ENCODE measurements at places on chromosomes 3 and 15.

- DNase-seq: no peak
Observed at GRCh38 chr3:194928227-194928626, 242.5 kb downstream of the FAM43A start.

GRCh38 chr15:70699890-70700289 lies 63.5 kb downstream of the UACA start:
- no peak for DNase-seq

DNA sequence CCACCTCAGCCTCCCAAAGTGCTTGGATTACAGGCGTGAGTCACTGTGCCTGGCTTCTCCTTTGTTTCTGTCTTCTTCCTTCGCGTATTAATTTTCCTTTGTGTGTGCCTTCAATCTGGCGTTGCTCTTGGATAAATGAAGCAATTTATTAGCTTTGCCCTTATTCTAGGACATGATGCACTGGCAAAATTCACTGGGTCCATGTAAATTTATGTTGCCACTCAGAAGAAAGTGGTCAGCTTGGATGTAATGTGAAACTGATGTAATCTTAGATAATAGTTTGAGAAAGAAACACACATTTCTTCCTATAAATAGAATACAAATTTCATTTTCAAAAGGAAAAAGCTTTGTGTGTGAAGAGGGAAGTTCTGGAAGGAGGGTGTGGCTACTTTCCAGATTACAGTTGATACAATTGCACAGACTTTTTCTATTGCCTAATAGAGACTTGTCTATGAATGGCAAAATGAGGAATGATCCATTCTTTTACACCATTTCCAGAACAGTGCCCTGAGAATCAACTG lies 23.3 kb upstream of the ATP1B3 start:
- no peak for DNase-seq

DNA sequence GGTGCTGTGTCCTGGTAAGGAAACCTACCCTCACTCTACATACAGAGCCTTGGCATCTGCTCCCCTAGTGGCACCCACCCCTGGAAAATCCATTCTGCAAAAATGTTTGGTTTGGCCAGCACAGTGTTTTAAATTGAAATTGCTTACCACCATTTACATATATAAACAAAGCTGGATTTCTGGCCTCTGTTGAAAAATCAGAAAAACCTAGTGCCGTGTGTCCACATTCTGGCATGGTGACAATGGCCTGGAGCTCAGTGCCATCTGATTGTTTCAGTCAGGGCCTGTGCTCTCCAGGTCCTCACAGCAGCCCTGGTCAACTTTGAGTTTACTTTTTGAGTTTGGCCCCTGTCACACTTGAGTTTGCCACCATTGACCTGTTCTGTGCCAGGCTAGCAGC lies 2.9 kb upstream of the IL17RC start:
- DNase-seq: no peak

GRCh38 chr15:76626611-76627010 lies 278.5 kb downstream of the SCAPER start:
- DNase-seq: no peak

DNA sequence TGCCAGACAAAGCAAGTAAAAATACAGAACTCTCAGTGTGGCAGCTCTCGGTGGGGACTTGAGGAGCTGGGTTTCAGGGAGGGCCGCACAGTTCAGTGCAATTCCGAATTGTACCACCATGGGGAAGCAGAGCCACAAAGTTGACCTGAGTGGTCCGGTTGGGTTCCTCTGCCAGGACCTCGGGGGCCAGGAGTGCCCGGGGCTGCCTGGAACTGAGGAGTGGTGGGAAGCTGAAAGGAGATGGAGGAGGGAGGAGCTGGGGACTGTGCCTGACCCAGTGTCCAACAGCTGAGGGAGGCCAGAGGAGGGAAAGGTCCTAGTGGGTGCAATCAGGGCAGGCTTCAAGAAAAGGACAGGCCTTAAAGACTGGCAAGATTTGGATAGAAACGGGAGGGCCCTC lies 32.2 kb upstream of the TRH start:
- peak; percentile 82 for DNase-seq

GRCh38 chr15:79474252-79474651 lies 42.1 kb downstream of the MINAR1 start:
- DNase-seq: no peak

GRCh38 chr3:147906285-147906684 lies 497.1 kb downstream of the ZIC1 start:
- no peak for DNase-seq

DNA sequence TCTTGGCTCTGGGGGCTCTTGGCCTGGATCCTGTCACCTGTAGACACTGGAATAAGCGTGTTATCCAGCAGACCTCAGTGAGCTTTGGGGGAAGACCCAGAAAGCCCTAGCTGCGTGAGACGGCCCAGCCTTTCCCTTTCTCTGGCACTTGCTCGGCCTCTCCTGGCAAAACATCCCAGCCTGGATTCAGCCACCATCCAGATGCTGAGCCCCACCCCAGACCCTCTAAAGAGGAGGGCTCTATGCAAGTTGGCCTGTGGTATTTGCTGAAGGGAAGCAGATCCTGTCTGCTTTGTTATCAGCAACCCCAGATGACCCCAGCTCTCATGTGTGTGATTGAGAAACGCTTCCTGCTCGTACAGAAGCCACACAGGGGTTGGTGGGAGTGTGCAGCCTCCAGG lies 267.2 kb downstream of the FAM43A start:
- DNase-seq: no peak

GRCh38 chr3:56389183-56389830 lies 79.0 kb downstream of the ERC2 start:
- DNase-seq: no peak

DNA sequence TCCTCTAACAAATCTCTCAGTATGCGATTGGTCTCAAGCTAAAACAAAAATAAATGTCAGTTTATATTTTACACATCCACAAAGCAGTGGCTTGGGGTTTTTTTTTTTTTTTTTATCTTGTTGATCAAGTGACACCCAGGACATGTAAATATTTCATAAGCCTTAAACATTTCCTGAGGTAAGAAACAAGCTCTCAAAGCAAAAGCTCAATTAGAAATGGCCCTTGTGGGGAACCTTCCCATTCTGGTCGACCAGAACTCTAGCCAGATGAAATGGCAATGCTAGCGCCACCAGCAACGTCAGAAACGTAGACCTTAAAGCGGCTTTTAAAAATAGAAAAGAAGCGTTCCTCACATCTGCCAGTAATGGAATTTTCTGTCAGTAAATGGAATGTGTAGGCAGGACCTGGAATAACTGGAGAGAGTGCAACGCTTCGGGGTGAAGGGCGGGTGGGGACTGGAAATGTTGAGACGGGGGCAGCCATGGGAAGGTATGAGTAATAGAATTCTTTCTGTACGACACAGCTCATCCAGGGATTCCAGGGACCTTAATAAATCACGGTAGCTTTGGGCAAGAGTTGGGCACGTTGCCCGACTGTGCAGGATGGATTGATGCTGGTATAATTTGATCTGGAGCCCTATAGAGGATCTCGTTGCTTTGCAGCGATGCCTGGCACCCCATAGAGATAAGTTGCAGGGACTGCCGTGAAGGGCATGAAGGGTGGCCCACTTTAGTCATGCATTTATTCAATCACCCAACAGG lies 44.4 kb downstream of the BTD start:
- DNase-seq: no peak

DNA sequence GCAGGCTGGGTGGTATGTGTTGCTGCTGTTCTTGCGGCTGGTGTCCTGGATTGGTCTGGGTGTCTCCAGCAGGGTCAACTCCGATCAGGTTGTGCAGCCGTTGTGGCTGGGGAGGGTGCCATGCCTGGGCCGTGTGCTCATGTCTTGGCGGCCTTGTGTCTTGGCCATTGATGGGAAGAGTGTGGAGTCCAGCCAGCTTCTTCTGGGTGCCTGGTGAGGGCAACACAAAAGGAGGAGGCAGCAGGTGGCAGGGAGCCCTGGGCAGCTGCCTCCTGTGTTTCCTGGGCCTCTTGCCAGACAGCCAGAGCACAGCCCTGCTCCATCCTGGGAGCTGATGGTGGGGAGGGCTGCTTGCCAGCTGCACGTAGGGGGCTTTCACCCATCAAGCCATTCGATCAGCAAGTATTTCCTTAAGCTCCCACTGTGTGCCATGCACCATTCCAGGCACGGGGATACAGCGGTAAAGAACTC lies 4.3 kb downstream of the CHAC1 start:
- DNase-seq: no peak

GRCh38 chr3:52091586-52092270 lies 35.4 kb upstream of the DUSP7 start:
- no peak for DNase-seq

- DNase-seq: no peak
Observed at GRCh38 chr3:190339130-190339529, 16.9 kb upstream of the CLDN1 start.

GRCh38 chr3:177887475-177887874 lies 648.8 kb upstream of the KCNMB2 start:
- no peak for DNase-seq

DNA sequence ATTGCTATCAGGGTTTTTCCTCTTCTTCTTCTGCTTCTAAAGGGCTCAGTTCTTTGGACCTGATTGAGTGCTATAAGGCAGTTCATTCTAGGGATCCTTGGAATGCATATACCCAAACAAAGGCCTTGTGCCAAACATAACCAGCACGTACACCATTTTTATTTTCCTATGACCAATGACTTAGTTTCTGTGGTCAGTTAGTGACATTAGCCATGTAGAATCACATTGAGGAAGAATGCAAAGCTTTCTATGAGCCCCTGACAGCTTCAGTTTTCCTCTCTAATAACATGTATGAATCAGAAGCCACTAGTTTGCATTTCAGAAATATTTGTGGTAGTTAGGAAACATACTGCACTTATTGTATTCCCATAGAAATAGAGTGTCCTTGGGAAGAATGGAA lies 240.0 kb downstream of the THRB start:
- DNase-seq: no peak

DNA sequence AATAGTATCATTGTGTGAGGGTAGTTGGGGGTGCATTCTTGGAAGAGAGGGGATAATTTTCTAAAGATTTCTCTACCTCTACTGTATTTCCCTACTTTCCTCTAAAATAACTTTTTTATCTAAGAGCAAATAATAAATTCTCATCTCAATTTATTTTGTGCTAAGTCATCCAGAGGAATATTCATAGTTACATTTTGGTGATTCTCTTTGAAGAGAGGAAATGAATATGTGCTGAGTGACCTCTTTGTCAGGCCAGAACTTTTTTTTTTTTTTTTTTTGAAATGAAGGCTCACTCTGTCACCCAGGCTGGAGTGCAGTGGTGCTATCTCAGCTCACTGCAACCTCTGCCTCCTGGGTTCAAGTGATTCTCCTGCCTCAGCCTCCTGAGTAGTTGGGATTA lies 15.1 kb upstream of the CCDC80 start:
- DNase-seq: no peak

GRCh38 chr3:39099738-39100499 lies 7.5 kb downstream of the GORASP1 start:
- no peak for DNase-seq

GRCh38 chr15:29910068-29910467 lies 87.8 kb upstream of the TJP1 start:
- DNase-seq: no peak

- no peak for DNase-seq
Observed at GRCh38 chr15:80246425-80246894, 5.6 kb downstream of the CTXND1 start.

GRCh38 chr15:47945872-47946650 lies 174.7 kb upstream of the SLC24A5 start:
- no peak for DNase-seq

DNA sequence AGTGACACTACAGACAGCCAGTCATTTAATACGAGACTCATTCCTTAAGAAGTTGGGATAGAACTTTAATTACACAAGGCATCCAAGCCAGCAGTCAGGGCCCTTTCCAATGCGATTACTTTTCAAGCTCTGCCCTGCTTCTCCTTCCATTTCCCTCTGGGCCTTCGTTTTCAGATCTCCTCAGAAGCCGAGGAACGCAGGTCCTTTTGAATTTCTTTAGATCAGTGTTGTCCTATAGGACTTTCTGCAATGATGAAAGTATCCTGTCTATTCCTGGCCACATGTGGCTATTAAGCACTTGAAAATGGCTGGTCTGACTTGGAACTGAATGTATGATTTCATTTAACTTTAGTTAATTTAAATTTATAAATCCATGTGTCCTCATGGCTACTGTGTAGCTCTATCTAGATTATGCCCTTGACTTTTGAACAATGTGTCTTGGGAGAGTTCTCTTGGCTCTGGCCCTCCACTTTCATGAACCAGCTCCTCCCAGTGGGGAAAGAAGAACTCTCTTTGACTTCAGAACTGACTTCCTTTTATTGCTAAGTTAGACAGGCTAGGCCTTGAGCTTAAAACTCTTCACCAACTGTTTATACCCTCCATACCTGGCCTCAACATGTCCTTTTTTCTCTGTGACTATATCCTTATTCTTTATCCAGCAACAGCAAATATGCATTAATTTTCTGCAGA lies 22.6 kb downstream of the TGFBR2 start:
- no peak for DNase-seq

GRCh38 chr3:168531116-168531515 lies 435.4 kb upstream of the GOLIM4 start:
- peak; percentile 4 for DNase-seq

DNA sequence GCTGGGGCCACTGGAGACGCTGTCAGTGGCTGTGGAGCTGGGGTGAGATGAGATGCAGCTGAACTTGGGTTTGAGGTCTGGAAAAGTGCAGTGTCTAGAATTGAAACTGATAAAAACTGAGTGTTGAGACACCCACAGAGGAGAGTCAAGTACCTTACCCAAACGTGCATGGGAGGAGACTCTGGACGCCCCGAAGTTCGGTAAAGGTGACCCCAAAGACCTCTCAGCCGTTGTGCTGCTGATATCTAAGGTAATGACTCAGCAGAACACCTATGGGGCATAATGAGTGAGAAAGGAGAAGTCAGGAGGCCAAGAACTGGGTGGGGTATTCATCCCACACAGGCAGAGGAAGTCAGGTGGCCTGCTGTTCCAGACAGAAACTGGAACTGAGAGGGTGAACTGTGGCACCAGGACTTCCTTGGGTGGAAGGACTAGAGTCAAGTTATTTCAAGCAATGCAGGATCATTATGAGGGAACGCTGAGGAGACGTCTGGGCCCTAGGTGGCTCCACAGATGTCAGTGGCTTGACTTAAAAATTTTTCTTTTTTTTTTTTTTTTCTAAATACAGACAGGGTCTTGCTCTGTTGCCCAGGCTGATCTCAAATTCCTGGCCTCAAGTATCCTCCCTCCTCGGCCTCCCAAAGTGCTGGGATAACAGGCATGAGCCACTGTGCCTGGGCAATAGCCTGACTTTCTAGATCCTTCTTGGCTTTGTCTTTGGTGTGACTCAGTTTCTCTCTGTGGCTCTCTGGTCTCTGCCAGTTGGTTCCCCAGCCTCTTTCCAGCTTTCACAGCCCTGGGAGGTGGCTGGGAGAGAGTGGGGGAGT lies 67.6 kb upstream of the GCNT3 start:
- no peak for DNase-seq

GRCh38 chr3:132405609-132406299 lies 11.5 kb upstream of the DNAJC13 start:
- DNase-seq: no peak

- DNase-seq: peak; percentile 59
Observed at GRCh38 chr3:52339612-52340011, 23.5 kb downstream of the DNAH1 start.

DNA sequence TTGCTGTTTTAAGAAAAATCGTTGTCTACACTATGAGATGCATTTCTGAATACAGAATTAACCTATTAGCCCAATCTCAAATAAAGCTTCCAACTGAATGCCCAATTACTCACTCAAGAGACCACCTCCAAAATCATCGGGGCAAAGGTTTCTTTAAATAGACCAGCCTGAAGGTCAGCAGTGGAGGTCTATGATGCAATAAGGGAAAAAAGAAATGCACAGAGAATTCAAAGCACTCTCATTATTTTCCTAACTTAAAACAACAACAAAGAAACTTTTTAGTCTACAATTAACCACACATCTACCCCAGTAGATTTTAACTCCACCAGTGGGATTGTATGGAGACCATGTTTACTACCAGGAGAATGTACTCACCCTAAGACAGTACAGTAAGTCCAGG lies 657.7 kb upstream of the CCDC54 start:
- DNase-seq: no peak
